GM23338 (cell line): ENCODE measurements at places on chromosomes 2 and 18.
A peak's percentile ranks its signal among the peaks of the same experiment; 100 is the strongest.

GRCh38 chr2:143928184-143928583 is 591.7 kb downstream of the ZEB2 start:
- no peak for DNase-seq

- no peak for DNase-seq
Measured at GRCh38 chr2:32825291-32825712, 121.5 kb upstream of the LTBP1 start.

GRCh38 chr2:72788756-72789155 is 37.1 kb downstream of the EXOC6B start:
- no peak for DNase-seq

GRCh38 chr2:118179445-118179844 is 91.2 kb downstream of the INSIG2 start:
- DNase-seq: no peak

DNA sequence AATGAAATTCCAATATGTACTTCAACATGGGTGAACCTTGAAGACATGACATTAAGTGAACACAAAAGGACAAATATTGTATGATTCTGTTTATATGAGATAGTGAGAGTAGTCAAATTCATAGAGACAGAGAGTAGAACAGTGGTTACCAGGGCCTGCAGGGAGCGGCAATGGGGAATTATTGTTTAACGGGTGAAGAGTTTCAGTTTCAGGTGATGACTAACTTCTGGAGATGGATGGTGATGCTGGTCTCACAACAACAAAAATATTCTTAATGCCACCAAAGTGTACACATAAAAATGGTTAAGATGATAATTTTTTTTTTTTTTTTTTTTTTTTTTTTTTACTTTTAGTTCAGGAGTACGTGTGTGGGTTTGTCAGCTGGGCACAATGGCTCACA is 109.4 kb upstream of the TMEM200C start:
- no peak for DNase-seq

- DNase-seq: peak; percentile 42
Measured at GRCh38 chr2:131425231-131425941, 50.5 kb upstream of the TUBA3D start.

- DNase-seq: no peak
Measured at GRCh38 chr18:46587600-46587999, 69.4 kb downstream of the LOXHD1 start.

DNA sequence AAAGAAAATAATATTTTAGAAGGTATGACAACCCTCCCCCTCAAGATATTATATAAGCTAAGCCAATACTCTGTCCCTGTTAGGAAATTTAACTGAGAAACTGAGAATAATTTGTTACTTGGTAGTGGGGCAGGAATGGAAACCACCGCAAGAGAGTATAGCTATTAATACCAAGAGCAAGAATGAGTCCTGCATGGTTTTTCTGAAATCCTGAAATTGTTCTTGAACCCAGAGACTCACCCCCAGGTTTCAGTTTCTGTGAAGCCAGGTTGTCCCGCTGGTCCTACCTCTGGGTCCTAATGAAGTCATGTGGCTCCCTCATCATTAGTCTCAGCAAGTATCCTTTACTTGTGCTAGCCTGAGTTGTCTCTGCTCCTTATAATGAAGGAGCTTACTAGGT is 671.0 kb upstream of the ACVR2A start:
- no peak for DNase-seq

DNA sequence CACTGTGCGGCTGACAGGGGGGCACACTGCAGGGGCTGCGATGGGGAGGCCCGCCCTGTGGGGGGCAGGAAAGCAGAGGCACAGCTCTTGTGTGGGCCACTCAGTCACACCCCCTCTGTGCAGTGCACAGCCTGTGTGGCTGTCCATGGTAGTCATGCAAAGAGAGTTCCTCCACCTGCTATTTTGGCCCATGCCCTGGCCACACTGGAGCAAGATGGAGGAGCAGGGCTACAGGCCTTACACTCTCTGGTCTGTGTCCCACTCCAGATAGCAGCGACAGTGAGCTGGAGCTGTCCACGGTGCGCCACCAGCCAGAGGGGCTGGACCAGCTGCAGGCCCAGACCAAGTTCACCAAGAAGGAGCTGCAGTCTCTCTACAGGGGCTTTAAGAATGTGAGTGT is 28.5 kb upstream of the FAHD2A start:
- no peak for DNase-seq
